ENCODE measurements at places on chromosomes 3 and 15. TPM values are rescaled to one million over a fixed set of nuclear protein-coding genes. Genes with fewer than 3 reads are reported as not detected.

DNA sequence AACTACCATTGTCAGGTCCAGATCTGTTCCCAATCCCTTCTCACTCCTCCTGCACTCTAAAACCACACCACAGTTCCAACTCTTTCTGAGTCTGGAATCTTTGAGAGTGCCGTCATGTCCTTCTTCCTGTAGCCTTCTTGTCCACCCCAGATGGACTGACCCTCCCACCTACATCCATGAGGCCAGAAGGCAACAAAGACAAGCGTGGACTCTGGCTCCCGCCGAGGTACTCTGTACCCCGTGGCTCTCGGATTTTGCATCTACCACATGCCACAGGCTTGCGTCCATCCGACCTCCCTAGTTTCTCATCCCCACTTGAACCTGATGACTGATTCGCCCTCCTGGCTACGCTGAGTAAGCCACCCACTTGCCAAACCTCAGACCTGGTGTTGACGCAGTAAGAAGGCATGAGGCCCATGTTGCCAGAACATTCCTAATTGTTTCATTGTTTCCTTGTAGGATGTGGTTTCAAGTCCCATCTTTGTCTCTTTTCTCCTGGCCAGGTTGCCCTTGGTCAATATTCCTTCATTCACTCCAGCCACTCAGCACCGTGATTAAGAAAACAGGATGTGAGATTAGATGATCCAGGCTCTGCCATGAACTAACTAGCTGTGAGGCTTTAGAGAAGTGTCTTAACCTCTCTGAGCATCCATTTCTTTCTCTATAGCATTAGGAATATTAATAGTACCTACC lies 1.1 kb upstream of the ZBTB38 start:
- no peak for DNase-seq

DNA sequence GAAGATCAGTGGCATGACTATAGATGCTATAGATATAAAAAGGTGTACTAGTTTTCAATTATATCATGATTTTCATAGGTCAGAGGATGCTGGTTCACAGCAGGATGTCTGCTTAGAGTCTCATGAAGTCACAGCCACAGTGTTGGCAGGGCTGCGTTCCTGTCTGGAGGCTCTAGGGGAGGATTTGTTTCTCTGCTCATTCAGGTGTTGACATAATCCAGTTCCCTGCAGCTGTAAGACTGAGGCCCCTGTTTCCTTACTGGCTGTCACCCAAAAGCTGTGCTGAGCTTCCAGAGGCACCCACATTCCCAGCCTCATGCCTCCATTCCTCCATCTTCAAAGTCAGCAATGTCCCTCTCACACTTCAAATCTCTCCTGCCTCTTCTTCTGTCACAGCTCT lies 170.7 kb downstream of the OCA2 start:
- DNase-seq: no peak

DNA sequence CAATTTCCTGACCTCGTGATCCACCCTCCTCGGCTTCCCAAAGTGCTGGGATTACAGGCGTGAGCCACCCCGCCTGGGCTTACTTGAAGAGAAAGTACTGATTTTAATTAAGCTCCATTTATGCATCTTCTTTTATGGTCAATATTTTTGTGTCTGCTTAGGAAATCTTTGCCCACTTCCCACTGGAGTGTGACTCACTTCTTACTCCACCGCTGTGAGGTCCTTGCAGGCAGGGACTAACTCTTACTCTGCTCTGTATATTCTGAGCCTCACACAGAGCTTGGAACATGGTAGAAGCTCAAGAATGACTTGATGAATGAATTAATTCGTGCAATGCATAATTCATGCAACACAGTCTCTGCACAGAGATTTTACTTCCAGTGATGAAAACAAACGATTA lies 2.9 kb upstream of the TM4SF19 start:
- no peak for DNase-seq

GRCh38 chr3:151976211-151977050 lies 103.0 kb downstream of the SUCNR1 start:
- DNase-seq: no peak

- DNase-seq: no peak
Measured at GRCh38 chr3:10772271-10773161, 43.5 kb upstream of the SLC6A11 start.

DNA sequence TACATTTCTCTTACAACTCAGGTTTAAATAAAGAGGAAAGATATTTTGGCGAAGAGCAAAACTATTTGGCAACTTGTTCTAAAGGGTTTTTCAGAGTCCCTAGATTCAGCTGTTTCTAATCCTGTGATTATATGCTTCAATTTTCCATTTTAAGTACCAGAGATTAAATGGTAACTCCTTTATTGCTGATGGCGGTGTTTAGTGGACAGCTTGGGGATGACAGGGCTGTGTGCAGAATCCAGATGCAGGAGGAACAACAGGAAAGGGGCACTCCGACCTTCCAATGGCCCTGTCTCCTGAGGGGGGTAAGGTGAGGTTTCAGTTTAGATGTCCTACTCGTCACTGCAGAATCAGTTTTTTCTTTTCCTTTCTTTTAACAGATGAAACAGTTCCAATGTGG lies 405.0 kb downstream of the PDCD6IP start:
- DNase-seq: no peak

DNA sequence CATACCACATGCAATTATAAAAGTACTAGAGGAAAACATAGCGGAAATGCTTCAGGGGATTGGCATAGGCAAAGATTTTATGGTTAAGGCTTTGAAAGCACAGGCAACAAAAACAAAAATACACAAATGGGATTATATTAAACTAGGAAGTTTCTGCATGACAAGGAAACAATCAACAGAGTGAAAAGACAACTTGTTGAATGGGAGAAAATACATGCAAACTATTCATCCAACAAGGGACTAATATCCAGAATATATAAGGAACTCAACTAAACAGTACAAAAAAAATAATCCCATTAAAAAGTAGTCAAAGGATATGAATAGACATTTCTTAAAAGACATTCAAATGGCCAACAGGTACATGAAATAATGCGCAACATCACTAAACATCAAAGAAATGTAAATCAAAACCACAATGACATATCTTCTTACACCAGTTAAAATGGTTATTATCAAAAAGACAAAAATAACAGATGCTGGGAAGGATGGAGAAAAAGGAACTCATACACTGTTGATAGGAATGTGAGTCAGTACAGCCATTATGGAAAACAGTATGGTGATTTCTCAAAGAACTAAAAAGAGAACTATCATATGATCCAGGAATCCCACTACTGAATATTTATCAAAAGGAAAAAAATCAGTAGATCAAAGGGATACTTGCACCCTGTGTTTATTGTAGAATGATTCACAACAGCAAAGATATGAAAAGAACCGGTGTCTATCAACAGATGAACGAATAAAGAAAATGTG lies 39.1 kb downstream of the COPS2 start:
- DNase-seq: no peak

GRCh38 chr3:47399531-47400270 lies 18.9 kb downstream of the PTPN23 start:
- no peak for DNase-seq

The ZNF445 gene
- 35.2 TPM for total RNA-seq

The ECT2 gene
- 26.2 TPM for total RNA-seq

The CACNA2D2 gene
- 12.2 TPM for total RNA-seq

The PROK2 gene
- total RNA-seq: 0.64 TPM

The ZBTB11 gene
- 42.8 TPM for total RNA-seq

Measured in cerebellum (tissue), 4 donors.